ENCODE measurements at places on chromosomes 1 and 21. TPM values are rescaled to one million over a fixed set of nuclear protein-coding genes. Genes with fewer than 3 reads are reported as not detected.

The LIN28A gene
- total RNA-seq, result not detected

The UCK2 gene
- 44.2 TPM for total RNA-seq

The PEA15 gene
- total RNA-seq, result 325 TPM

The PRKAA2 gene
- 3.4 TPM for total RNA-seq

The MAP3K21 gene
- 0.17 TPM for total RNA-seq

The C1orf167 gene
- 0.36 TPM for total RNA-seq

GRCh38 chr1:156120318-156120717, 5.8 kb downstream of the LMNA start:
- DNase-seq, result no peak

DNA sequence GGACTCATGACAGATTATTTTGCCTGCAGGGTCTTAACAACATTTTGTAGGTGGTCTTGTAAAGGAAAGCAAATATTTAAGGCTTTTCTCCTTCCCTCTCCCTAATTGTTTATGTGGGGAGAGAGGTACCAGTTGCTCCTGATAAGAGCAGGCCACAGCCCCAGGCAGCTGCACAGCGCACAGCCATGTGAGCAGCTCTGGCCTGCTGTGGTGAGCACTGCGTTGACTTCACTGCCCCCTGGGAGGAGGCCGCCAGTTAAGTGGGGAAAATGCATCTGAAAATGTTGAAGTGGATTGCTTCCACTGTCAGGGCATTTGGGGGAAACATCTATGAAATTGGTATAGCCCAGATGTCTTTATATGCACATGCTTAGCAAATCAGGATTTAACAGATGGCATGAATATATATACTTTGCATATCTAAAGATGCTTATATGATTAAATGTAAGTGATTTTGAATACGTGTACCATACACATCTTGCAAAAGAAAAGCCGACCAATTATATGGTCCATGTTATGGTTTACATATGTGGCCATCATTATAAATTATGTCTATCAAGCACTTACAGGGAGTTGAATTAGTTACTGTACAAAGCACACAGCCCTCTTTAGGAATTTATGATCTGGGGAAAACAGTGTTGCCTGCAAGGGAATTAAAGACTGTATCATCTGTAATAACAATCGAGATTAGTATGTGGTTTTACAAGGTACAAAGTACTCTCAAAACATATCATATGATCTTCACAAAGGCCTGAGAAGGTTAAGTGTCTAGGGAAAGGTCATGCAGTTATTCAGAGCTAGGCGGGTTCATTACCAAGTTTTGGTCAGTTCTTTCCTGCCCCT, 132.1 kb downstream of the RHOU start:
- no peak for DNase-seq

DNA sequence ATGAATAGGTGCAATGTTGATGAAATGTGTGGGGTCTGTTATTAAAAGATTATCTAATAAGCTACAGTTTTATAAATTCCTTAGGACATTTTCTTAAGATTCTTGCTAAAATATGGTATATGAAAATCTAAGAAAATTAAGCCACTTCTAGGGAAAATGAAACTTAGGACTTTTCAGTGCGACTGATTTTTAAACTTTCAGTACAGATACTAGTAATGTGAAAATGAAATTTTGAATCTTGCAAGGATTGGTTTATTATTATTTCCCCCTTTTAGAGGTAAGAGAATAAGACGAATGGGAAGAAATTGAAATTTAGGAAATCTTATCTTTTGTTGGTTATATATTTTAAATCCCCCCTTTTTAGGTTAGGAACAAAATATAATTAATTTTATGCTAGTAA, 16.4 kb downstream of the CAPZA1 start:
- DNase-seq, result no peak

GRCh38 chr1:158564608-158565007, 5.8 kb downstream of the OR6P1 start:
- no peak for DNase-seq

- no peak for DNase-seq
These were observed 13.0 kb downstream of the IFI6 start for GRCh38 chr1:27658951-27659496.

DNA sequence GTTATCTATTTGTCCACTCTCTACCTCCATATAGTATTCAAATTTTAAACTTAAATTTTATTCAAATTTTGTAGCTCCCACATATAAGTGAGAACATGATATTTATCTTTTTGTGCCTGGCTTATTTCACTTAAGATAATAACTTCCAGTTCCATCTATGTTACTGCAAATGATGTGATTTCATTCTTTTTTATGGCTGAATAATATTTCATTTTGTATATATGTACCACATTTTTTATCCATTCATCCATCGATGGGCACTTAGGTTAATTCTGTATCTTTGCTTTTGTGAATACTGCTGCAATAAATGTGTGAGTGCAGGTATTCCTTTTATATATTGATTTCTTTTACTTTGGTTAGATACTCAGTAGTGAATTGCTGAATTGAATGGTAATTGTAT, 2.1 kb downstream of the DNAH14 start:
- no peak for DNase-seq

Measured in chondrocyte (in vitro differentiated cells).